ENCODE measurements at places on chromosomes 13 and 19. TPM values are rescaled to one million over a fixed set of nuclear protein-coding genes. Genes with fewer than 3 reads are reported as not detected.

CD79A gene
- total RNA-seq, result not detected

IZUMO2 gene
- not detected for total RNA-seq

KRTDAP gene
- not detected for total RNA-seq

AXL gene
- total RNA-seq, result 105 TPM

JAK3 gene
- 0.37 TPM for total RNA-seq

CKM gene
- not detected for total RNA-seq

ZNF433 gene
- total RNA-seq, result 4.7 TPM

SRRM5 gene
- total RNA-seq, result not detected

IFNL1 gene
- total RNA-seq, result not detected

DNA sequence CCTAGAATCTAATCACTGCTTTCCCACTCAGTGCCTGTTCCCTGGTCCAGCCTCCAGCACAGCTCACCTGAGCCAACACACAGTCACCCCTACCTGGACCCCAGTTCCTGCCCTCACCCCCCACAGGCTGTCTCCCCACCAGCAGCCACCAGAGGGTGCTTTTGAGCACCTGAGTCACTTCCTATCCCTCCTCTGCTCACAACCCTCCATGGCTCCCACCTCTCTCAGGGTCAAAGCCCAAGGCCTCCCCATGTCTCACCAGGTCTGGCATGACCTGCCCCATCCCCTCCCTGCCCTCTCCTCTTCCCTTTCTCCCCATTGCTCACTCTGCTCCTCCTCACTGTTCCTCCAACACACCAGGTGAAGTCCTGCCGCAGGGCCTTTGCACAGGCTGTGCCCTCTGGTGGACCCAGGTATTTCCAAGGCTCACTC lies 7.1 kb upstream of the DPP9 start:
- no peak for DNase-seq

DNA sequence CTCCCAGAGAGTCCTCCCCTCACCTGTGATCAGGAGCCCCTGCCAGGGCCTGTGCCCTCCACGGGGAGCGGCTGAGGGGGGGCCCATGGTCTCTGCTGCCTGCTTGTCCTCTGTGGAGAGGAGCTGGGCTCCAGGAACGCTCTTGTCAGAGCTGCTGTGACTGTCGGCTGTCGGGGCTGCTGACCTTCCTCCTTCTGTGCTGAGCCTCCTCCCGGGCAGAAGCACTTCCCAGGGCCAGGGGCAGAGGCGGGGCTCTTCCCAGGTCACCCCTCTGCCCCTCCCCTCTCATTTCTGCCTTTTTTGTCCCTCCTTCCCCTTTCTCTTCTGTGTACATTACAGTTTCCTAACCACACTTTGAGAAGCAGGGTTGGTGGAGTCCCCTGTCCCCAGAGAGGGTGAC lies at the start of gene CEACAM4:
Gene CEACAM4 (minus strand): TSS at position 198 of the 400 bp plus-strand sequence. CDS start 111 bp downstream, at position 87.
- no peak for DNase-seq

GRCh38 chr19:16861834-16862233 lies 27.0 kb upstream of the F2RL3 start:
- DNase-seq, result no peak

DNA sequence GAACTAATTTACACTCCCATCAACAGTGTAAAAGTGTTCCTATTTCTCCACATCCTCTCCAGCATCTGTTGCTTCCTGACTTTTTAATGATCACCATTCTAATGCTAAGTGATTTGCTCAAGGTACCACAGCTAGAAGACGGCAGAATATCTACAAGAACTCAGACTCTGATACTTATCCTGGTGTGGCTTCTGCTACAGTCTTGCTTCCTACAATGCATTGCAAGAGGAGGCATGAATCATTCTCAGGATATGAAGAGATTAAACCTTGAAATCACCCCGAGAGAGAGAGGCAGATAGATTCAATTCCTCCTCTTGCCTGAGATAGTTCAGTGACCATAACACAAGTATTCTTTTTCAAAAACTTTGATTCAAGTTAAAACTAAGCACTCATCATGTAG lies 306.4 kb downstream of the TBC1D4 start:
- DNase-seq, result no peak

GRCh38 chr13:24271231-24271600 lies 38.2 kb upstream of the C1QTNF9 start:
- no peak for DNase-seq

DNA sequence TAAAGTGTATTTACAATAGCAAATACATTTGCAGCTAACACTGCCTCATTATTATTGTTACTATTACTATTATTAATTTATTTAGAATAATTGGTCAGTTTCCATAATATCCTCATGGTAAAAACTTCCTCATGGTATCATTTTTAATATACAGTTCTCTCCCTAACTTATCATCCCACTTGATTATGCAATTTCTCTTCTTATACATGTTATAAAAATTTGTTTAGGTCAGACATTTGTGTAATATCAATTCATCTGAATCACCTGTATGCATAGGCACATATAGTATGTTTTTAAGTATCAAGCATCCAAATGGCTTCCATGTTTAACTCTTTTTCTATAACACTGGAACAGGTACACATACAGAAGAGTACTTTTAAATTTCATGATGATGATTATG lies 210.8 kb upstream of the STARD13 start:
- DNase-seq, result no peak

DNA sequence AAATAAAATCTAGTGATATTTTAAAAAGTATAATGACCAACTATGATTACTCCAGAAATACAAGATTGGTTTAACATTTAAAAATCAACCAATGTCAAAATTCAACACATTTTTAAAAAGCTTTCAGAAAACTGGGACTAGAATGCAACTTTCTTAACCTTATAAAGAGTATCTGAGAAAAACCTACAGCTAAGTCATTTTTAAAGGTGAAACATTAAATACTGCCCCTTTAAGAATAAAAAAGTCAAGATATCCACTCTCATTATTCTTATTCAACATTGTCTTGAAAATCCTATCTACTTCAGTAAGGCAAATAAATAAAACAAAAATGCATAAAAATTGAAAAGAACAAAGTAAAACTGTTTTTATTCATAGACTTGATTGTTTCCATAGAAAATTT lies 673.2 kb downstream of the UQCRFS1 start:
- DNase-seq, result no peak

DNA sequence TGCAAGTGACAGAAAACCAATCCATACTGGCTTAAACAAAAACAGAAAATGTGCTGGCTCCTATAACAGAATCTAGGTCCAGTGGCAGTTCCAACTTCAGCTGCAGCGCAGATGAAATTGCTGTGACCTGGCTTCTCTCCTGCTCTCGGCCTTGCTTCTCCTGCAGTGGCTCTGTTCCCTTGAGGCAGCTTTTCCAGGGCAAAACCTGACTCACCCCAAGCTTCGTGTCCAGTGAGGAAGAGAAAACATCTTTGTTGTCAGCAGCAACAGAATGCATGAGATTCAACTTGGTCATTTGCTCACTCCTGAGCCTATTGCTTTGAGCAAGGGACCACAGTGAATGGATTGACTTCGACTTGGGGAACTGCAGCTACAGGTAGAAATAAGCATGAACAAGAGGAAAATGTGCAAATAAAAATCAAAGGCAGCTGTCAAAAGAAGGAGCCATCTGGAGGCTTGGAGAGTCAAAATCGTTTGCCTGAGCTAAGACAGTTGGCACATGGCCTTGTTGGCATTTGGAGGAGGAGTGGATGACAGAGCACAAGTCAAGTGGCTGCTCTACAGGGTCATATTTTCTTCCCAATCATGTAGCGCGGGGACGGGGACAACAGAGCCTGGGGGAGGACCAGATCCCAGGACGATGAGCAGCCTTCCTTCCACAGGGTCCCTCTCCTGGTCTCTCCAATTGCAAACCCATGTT lies 523.4 kb downstream of the FGF9 start:
- no peak for DNase-seq

GRCh38 chr13:60178327-60178726 lies 14.6 kb upstream of the DIAPH3 start:
- DNase-seq, result no peak

DNA sequence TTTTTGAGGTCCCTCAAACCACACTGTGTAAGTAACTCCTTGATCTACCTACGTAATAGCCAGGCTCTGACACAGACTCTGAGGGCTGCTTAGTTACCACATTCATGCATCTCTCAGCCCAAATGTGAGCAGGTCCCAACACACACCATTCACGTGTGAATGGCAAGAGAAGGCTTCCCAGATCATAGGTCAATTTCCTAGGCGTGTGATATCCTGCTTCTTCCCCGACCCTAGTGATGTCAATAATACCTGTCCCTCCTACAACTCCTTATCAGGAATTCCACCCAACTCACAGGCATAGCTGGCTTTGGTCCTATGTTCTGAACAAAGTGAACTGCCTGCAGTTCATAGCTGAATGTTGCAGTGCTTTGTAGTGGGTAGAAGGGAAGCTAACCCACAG lies 334.5 kb downstream of the RFC3 start:
- no peak for DNase-seq

- no peak for DNase-seq
These were observed 8.5 kb upstream of the ZNF83 start for GRCh38 chr19:52646571-52647217.

DNA sequence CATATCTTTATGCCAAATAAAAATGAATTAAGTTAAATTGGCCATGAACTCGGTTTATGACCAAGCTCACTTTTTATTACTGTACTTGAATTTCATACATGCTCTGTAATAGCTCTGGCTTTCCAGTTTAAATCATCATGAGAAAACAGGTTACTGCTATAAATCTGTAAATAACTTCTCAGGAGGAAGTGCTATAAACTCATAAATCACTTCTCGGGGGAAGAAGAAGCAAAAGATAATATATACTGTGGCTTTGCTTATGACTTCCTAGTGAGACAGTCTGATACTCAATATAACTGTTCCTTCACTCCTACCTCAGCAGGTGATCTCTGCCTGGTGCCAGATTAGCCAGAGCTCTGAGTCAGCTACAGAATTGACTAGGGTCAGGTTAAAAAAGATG lies 12.5 kb downstream of the SUPT20H start:
- no peak for DNase-seq

DNA sequence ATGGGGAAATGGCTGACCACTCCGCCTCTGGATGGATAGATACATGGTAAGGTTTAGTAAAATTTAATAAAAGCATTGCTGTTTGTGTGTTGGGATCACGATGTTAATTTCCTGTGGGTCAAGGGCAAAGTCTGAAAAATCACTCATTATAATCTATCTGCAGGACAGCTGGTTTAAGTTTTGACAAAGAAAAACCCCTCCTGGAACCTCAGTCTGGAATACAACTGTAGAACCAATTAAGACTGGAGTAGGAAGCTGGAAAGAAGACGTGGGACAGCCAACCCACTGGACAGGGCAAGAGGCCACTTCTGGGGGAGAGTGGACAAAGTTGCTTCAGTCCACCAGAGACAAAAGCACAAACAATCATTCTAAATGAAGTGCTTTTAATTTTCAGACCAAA lies 1.6 kb upstream of the PRKACA start:
- DNase-seq, result no peak

DNA sequence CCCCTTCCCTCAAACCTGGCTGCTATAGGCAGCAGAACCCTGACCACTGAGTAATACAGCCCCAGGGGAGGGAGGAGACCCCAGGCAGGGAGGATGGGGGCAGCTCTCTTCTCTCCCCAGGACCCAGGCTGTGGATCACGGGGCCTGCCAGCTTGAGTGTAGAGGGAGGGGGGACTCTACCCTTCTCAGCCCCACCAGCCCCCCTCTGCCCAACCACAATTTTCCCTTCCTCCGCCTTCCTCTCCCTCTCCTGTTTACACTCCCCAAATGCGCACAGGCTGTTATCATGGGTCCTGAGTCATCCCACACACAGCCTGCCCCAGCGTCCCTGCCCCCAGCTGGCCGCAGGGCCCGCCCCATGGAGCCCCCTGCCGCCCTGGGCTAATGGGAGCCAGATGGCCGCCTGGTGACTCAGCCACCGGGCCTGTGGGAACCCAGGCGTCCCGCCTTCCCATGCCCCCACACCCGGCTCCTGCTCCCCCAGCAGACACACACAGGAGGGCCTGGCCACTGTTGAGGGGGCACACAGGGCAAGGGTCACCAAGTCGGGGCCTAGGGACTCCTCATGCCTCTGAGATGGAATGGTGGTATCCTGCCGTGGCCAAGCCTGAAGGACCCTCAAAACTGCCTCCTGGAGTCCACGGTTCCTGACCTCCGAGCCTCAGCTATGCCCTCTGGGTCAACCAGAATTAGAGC lies 13.6 kb downstream of the CCDC97 start:
- DNase-seq, result peak; percentile 97

DNA sequence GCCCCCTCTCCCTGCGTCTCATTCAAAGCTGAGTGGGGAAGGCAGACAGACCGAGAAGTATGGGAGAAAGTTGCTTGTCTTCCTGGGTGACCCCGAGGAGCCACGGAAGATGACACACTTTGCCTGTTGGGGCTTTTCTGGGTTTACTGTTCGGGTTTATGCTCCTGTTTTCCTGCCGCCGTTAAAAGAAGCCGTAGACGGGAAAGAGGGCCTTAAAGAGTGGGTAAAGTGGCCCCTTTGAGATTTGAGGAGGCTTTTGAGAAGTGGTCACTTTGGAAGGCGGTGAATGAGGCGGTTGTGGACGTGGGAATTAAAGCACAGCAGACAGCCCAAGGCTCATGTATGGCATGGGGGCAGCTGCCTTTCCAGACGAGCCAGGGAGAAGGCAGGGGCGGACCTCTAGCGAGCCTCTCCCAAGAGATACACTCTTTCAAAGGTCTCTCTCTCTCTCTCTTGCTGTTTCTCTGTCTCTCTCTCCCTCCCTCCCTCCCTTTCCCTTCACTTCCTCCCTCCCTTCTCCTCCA lies 493 bp upstream of the LHFPL6 start:
- peak; percentile 2 for DNase-seq

GRCh38 chr13:77001540-77001939 lies 9.7 kb downstream of the CLN5 start:
- no peak for DNase-seq

GRCh38 chr19:44891016-44891882 lies at the start of gene TOMM40:
TSS of gene TOMM40 (plus strand) at chr19:44891254. CDS start at chr19:44891416, 162 bp downstream.
- peak; percentile 98 for DNase-seq

- DNase-seq, result no peak
These were observed 237.6 kb downstream of the DNAJC15 start for GRCh38 chr13:43260999-43261398.

DNA sequence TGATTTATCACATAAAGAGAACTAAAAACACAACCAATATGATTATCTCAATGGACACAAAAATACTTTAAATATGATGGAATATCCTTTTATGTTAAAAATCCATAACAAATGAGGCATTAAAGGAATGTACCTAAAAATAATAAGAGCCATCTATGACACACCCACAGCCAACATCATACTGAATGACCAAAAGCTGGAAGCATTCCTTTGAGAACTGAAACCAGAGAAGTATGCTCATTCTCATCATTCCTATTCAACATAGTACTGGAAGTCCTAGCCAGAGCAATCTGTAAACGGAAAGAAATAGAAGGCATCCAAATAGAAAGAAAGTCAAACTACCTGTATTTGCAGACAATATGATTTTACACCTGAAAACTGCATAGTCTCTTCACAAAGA lies 671.0 kb downstream of the SLITRK1 start:
- DNase-seq, result no peak

All from H4 (cell line).